Activated CD4-positive, alpha-beta T cell treated with anti-CD3 and anti-CD28 coated beads for 48 hours (primary cell): ENCODE measurements at places on chromosomes 6 and 20.

DNA sequence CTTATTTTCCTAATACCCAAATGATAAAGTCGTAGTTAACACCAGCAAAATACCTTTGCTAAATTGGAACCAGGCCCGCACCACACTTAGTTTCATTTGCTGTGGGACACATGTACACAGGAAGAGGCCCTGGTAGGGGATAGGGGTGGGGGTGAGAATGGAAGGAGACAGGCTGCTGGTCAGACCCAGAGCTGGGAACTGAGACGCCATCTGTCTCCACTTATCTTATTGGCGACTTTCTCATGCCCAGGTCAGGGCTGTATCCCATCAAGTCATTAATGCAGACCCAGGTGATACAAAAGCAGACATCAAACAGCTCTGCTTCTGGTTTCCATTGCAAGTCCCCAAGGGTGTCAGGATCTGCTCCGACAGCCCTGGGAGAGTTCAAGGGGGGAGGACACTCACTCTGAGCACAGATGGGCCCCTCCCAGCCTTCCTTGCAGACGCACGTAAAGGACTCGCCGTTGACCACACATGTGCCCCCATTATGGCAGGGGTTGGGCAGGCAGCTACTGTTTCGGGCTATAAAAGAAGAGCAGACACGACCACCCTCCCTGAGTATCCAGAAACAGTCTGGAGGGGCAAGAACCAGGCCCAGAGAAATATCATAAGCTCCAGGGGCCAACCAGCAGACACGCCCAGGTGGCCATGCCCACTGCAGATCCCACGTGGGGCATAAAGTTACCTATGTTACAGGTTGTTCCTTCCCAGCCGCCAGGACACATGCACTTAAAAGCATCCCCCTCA, 29.2 kb downstream of the JAG1 start:
- no peak for DNase-seq

DNA sequence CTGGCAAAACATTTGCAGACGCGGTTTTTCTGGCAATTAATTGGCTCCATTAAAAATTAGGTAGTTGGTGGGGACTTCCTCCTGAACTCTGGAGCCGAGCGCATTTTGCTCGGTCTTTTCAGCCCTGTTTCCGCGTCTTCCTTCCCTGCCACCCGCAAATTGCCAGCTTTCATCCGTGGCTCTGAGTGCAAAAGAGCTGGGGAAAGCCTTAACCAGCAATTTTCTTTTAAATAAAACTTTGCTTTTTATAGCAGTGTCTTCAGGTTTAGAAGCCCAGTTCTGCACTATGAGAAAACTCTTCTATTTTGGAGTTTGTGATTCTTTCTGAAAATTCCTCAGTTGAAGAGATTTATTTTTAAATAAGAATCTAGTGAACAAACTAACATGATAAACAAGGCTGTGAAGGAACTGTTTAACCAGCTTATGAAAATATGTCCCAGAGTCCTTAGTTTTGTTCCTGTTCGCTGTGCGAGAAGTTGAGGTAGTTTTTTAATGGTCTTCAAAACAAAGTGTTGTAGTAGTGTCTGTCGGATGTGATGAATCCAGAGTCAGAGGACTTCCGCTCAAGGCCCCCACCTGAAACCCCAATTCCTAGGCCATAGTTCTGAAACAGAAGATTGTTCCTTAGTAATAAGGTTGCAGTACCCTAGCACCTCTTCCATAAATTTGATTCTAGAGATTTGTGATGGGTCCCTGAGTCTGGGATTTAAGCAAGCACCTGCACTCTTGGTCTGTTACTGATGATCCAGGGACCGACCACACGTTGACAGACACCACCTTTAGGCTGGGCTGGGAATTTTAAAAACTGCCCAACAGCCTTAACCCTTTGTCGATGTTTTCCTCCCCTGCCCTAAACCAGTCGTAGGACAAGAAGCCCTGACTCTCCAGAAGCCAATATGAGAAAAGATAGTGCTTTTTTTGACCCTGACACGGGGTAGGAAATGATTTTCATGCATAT, 950 bp downstream of the KCTD20 start:
- no peak for DNase-seq

DNA sequence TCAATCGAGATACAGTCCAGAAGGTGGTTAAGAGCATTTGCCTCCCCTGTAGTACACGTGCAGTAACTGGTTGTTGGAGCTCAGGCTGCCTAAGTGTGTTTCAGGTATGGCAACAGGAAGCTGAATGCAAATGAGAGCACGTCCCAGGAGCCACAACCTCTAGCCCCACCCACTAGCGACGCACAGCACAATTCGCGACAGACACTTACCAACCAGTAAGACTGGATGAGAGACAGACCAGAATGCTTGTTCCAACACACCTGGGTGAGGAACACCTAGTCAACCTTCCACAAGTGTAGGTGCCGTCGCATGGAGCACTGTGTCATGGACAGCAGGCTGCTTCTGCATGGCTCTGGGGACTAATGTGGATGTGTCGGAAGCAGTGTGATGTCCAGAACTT, 7.2 kb upstream of the SERPINB1 start:
- DNase-seq = peak; percentile 82

DNA sequence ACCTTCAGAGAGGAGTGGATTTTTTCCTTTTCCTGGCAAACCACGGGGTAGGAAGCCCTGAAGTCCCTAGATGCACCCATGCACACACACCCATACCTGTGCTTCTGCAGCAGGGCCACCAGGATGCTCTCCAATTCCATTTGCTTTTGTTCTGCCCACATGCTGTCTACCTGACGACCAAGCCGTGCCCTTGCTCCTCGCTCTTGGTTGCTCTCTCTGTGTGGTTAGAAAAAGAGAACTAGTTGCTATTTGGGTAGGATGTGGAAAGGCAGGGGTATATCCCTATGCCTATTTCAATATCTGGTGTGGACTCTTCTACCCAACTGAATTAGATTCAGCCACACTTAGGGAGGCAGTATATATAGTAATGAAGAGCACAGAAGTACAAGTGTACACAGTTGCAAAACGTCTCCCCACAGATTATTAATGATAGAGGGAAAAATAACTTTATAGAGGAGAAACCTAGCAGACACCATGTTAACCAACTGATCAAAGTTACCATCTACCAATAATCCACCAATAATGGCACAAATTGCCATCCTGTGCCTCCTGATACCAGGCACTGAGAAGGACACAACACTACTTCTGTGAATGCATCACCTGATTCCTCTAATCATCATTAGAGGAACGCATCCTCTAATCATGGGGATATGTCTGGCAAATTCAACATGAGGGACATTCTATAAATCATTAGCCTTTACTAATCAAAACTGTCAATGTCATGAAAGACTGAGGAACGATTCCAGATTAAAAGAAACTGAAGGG, 7.3 kb downstream of the GHRH start:
- DNase-seq = no peak

- no peak for DNase-seq
Measured at GRCh38 chr6:40778196-40778595, 191.0 kb upstream of the LRFN2 start.

- no peak for DNase-seq
Measured at GRCh38 chr6:88166493-88167351, 575 bp upstream of the CNR1 start.

DNA sequence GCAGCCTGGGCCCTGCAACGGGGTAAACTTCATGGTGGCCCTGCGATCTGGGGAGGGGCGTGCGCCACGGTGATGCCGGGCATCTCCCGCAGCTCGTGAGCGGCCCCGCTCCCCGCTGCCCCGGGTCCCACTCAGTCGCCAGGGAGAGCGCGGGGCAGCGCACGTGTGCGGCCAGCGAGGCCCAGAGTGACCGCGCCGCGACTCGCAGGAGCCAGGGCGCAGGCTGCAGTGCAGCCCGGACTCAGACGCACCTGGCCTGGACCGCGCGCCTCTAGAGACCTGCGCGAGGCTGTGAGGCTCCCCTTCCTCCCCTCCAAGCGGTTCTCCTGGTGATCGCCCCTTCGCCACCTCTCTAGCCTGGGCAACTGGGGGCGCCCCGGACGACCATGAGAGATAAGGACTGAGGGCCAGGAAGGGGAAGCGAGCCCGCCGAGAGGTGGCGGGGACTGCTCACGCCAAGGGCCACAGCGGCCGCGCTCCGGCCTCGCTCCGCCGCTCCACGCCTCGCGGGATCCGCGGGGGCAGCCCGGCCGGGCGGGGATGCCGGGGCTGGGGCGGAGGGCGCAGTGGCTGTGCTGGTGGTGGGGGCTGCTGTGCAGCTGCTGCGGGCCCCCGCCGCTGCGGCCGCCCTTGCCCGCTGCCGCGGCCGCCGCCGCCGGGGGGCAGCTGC, 652 bp downstream of the BMP6 start:
- DNase-seq = no peak

GRCh38 chr6:169883316-169883715, 131.9 kb downstream of the ERMARD start:
- DNase-seq = no peak

DNA sequence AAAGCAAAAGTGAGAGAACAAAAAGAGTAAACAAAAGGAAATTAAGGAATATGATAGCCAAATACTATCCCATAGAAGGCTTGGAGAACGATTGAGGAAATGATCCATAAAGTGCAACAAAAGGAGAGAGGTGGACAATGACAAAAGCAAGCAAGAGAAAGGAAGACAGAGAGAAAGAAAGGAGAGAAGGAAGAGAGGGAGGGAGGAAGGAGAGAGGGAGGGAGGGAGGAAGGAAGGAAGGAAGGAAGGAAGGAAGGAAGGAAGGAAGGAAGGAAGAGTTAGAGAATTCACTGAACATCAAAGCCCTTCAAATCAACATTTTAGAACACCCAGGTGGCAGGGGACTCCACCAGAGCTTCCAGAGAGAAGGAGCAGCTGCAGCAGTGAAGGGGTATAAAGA, 185.0 kb downstream of the SYNDIG1 start:
- DNase-seq = no peak

DNA sequence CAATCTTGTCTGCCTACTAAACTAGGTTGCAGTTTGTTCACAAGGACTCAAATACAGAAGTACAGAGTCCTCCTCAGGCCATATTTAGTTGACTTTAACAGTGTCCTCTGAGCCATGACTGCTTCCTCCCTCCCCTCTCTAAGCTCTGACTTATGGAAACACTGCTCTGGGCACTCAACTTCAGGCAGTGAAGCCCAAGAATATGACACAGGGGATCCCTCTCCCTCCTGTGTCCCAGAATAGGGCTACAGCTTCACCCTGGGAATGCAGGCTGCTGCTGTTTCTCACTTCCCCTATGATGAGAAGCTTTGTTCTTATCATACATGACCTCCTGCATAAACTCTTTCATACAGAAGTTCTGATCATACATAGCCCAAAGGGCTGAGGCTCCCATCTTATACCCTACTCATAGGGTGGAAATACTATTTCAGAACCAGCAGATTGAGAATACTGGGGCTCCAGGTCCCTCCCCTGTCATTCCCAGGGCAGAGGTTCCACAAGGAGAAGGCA, 97.3 kb upstream of the UST start:
- DNase-seq = no peak

- no peak for DNase-seq
Measured at GRCh38 chr20:25632940-25633790, 9.4 kb upstream of the NANP start.

DNA sequence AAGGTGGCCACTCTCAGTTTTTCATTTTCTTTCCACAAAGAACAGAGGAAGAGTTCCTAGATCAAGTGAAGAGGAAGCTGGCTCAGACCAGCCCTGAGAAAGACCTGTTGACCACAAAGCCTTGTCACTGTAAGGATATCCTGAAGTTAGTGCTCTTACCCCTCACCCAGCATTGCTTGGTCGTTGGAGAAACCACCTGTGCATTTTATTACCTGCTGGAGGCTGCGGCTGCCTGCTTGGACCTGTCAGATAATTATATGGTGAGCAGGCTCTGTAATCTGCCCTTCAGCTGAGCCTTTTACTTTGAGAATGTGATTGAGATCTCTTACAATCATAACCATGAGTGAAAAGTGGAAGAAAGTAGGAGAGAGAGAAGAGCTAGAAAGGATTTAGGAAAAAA, 21.9 kb downstream of the TREML1 start:
- DNase-seq = no peak

GRCh38 chr6:46651006-46651405, 1.6 kb downstream of the CYP39A1 start:
- no peak for DNase-seq

DNA sequence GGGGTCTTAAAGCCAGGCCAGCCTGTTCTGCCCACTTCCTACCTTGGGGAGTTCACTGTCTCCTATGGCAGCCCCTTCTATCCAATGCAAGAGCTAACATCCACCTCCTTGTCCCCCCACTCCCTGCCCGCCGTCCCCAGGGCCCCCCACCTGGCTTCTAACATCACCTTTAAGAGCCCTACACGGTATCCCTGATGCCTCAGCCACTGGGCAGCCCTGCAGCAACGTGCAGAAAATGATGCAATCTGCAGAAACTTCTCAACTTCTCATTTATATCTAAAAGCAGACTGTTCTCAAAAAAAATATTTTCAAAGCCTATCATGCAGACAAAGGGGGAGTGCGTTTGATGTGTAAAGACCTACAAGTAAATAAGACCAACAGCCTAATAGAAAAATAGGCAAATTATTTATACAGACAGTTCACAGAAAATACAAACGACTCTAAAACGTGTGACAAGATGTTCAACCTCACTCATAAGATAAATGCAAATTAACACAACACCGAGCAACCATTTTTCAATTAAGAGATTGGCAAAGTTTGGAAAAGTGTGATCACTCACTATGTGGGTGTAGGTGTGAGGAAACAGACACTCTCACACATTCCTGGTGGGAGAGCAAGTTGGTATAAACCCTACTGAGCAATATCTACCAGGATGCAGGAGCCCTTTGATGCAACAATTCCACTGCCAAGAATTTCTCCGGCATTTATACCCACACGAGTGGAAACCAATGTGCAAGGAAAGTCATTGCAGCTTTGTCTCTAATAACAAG, 15.1 kb upstream of the HCK start:
- no peak for DNase-seq

DNA sequence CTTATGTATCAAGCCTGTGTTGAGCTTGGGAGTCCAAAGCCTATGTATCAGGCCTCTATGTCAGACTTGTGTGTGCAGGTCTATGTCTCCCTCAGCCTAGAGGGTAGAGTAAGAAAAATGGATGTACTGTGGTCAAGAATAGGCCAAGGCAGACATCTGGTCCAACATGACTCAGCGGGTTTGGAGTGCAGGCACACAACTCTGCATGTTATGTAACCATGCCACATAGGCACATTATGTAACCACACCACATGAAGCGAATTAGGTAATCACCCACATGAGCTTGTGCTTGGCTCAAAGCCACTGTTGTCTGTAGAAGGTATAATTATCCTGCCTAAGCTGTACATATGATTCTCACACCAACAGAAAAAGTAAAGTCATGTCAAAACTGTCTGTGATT, 1190.5 kb upstream of the EYS start:
- DNase-seq = no peak

GRCh38 chr6:150093397-150093796, 24.5 kb upstream of the ULBP3 start:
- DNase-seq = no peak

- no peak for DNase-seq
Measured at GRCh38 chr6:156562636-156563035, 214.5 kb upstream of the ARID1B start.

DNA sequence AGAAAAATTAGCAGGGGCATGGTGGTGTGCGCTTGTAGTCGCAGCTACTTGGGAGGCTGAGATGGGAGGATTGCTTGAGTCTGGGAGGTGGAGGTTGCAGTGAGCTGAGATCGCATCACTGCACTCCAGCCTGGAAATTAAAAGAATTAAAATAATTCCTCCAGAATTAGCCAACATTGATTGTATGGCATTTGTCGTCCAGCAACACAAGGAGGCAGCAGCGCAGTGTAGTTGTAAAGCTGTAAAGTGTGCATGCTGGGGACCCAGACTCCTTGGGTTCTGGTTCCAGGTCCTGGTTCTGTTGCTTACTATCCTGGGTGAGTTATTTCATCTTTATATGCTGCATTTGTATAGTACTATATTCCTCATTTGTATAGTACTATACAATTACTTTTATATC, 41.4 kb downstream of the PEX7 start:
- DNase-seq = no peak
